Muscle of leg (tissue), 16 donors: ENCODE measurements at places on chromosomes 11 and 22.

GRCh38 chr22:35437049-35437448, 37.1 kb downstream of the MCM5 start:
- no peak for DNase-seq

DNA sequence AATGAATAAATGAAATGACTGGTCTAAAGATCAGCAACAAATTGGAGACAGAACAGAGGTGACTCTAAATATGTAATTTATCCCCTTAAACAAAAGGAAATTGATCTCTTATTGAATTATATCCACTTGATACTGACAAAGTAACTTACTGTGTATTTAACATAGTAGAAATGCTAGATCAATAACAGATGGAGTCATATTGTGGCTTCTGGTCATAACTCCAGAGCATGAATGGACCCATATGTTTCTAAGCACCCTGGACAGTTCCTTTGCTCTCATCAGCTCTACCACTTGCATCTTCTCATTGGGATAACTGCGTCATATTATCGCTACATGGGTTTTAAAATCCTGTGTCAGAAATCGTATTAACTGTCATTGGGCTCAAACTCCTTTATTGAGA, 222.3 kb downstream of the ETS1 start:
- peak; percentile 81 for DNase-seq

DNA sequence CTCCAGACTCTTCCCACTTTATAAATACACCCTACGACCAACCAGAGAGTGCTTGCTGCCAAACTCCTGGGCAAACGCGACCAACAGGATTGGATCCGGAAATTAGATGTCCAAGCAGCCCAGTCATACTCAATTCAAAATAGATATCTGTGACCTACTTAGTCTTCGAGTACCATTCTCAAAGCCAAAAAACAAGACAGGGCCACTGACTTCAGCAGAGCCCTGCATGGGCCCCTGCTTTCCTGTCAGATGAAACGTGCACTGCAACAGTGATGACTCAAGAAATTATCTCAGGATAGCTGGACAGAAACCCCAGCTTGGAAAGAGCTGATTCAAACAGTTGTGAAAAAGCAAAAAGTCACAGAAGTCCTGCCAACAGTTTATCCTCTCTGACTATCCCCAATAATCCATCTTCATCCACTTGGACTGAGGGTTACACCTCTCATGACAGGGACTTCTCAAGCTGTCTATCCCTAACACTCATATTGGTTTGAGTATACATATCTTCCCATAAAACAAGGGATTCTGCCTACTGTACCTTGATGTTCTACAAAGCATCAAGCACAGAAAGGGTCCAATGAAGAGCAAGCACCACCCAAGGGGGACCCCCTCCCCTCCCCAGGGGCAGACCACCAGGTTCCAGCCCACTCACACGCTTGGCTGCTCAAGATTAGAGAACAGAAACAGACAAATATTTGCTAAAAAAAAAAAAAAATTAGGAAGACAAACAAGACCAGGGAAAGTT, 17.4 kb downstream of the SMCO4 start:
- DNase-seq, result peak; percentile 59

- DNase-seq, result no peak
Measured at GRCh38 chr11:121464352-121464946, 11.7 kb upstream of the SORL1-AS1 start.

DNA sequence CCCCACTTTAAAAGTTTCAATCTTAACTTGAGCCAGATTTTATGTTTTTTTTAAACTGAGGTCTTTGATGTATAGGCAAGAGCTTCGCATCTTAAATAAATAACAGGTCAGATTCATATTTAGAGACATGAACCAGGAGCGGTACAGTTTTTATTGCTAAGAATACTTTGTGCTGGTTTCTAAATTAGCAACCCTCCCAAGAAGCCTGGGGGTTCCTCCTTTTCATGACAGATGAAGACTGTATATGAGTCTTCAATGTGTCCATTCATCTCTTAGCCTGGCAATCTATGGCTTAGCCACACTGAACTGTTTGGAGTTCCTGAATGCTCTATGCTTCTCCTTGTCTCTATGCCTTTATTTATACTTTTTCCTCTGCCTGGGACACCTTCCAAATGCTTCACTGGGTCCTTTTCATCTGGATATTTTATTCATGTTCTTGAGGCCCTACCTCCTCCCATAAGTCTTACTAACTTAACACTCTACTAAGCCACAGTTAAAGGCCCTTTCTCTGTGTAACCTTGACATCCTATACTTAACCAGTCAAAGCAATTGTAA, 338.6 kb downstream of the INSC start:
- DNase-seq, result no peak

GRCh38 chr11:43516316-43516850, 157.7 kb downstream of the TTC17 start:
- no peak for DNase-seq

DNA sequence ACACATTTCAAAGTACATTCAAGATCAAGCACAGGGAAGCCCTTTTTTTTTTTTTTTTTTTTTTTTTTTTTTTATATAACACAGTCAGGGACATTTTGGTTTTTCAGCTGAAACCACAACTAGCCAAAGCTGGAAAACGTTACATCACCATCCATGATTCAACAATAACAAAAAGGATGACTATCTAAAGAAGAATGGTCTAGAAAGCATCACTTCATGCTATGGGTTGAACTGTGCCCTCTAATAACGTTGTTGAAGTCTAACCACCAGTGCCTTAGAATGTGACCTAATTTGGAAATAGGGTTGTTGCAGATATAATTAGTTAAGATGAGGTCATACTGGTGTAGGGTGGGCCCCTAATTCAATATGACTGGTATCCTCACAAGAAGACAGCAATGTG, 46.6 kb downstream of the MTMR2 start:
- no peak for DNase-seq

DNA sequence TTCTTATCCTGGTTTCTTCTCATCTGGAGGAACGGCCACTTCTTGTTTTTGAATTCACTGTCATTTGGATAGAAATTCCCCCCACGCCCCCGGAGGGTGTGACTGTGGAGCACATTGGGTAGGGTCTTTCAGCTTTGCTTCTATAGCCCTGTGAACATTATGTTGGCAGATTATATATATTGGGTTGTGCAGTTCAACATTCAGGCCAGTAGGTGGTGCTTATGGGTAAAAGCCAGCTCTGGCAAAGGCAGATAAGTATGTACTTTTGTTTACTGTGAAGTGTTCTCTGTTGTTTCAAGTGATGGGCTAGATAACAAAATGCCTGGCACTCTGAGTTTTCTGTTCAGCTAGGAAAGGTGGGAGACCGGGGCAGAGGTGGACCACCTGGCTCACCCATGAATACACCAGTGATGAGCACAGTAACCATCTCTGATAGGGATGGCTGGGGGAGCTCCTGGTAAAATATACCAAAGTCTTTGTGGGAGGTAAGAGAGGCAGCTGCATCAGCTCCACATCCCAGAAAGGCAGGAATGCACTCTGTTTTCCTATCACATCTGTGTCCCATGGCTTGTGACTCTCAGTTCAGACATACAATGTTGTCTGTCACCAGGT, 1348.2 kb upstream of the RAG2 start:
- peak; percentile 20 for DNase-seq
